Stimulated activated CD8-positive, alpha-beta memory T cell treated with anti-CD3 and anti-CD28 coated beads, Interleukin-7, amount 100 ng/mL, for 24 hours (primary cell): ENCODE measurements at places on chromosomes 11 and 22.

GRCh38 chr11:124405581-124405980, 6.8 kb upstream of the OR8B3 start:
- no peak for DNase-seq

DNA sequence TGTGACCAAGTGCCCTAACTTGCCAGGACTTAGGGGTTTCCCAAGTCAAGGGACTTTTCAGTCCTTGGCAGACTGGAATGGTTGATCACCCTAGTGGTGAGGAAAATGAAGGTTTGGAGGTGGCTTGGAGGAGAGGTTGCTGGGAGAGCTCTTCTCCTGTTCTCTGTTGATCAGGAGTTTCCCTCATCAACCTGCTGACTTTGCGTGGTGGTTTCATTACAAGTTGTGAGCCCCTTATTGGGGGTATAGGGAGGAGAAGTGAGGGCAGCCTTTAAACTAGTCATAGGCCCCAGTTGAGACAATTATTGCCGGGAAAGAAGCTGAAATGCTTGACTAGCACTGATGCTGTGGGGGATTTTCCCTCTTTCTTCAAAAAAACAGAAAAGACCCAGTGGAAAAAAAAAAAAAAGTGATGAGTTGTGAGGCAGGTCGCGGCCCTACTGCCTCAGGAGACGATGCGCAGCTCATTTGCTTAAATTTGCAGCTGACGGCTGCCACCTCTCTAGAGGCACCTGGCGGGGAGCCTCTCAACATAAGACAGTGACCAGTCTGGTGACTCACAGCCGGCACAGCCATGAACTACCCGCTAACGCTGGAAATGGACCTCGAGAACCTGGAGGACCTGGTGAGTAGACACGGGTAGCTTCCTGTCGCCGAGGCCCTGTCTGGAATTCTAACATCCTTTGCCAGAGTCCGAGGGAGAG, at the start of gene CXCR5:
CXCR5 (plus strand) TSS at position 525 of the 704 bp plus-strand sequence; CDS start at position 575, 50 bp downstream.
- no peak for DNase-seq

DNA sequence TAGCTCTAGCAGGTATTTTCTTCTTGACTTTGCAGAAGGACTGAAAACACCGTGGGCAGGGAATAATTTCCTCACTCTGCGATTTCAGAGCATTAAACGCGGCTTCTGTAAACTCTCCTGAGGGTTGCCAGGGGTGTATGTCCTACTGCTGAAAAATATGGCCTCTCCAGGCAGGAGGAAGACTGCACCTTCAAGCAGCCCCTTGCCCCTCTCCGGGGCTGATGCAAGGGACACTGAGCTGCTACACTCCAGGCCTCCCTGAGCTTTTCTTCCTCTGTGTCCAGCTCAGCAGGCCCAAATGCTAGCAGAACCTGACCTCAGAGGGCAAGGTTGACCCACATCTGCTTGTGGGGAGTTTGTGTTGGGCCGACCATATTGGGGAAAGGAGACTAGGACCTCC, 2.2 kb downstream of the CD6 start:
- no peak for DNase-seq

DNA sequence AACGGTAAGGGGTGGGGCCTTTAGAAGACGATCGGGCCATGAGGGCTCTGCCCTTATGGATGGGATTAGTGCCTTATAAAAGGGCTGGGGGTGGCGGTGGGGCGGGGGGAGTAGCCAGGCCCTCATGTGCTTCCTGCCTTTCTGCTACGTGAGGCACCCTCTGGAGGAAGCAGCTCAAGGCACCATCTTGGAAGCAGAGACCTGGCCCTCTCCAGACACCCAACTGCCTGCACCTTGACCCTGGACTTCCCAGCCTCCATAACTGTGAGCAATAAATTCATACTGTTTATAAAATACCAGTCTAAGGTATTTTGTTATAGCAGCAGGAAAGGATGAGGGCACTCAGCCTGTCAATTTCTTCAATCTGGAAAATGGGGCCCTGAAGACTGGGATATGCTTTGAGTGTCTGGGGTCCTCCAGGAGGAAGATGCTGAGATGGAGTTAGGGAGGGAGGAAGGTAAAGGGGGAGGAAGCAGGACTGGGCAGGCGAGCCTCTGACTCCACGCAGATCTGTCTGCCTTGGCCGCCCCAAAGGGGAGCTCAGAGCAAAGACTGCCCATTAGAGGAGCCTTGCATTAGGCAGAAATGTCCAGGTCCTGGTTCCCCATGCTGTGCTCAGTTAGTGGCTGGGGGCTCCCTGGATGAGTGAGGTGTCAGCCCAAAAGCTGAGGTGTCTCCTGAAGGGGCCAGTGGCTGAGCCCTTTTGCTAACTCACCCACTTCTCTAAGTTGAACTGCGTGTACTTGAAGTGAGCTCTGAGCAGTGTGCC, 5.3 kb downstream of the CABP2 start:
- no peak for DNase-seq

DNA sequence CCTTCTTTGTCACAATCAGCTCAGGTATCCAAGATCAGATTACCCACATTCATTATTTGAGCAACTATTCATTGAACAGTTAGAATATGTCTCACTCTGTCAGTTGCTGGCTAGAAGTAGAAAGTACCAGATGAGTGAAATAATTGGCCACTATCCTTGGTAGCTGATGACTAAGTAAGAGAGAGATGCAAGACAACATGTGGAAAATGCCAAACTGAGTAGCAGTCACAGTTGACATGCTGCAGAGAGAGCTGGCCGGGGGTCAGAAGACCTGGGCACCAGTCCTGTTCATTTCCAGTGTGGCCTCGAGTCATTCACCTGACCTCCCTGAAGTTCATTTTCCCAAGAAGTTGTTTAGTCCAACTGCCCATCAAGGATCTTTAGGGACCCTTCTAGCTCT, 22.5 kb upstream of the SMIM35 start:
- no peak for DNase-seq

DNA sequence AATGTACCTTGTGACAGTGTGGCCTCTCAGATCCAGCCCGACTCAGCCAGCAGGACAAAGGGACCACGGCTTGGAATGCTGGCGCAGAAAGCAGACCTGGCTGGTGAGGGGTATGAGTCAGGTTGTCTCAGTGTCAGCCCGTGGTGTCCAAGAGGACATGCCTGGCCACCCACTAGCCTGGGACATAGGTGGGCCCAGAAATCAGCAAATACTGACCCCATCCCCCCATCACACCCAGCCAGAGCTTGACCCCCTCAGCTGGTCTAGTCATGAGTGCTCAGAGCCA, 4.5 kb downstream of the BANF1 start:
- DNase-seq = no peak

GRCh38 chr11:102552020-102552419, 21.5 kb upstream of the MMP7 start:
- DNase-seq = no peak

- DNase-seq = no peak
Measured at GRCh38 chr11:19164881-19165280, 36.9 kb downstream of the CSRP3 start.

GRCh38 chr11:32266601-32267000, 168.7 kb downstream of the WT1 start:
- no peak for DNase-seq

DNA sequence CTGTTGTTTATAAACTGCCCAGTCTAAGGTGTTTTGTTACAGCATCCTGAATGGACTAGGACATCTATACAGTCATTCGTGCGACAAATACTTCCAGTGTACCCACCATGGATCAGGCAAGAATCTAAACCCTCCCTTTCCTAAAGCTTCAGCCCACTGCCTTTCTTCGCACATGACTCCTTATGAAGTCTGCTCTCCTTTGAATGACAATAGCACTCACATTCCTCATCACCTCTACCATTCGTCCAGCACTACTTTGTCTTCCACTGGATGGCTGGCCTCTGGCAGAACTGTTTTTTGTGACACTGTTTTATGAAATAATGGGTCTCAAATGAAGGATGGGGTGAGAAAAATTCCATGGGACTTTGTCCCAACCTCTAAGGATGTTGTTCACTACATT, 89.8 kb upstream of the LIN7C start:
- no peak for DNase-seq
